ENCODE measurements at places on chromosomes 16 and 17.

DNA sequence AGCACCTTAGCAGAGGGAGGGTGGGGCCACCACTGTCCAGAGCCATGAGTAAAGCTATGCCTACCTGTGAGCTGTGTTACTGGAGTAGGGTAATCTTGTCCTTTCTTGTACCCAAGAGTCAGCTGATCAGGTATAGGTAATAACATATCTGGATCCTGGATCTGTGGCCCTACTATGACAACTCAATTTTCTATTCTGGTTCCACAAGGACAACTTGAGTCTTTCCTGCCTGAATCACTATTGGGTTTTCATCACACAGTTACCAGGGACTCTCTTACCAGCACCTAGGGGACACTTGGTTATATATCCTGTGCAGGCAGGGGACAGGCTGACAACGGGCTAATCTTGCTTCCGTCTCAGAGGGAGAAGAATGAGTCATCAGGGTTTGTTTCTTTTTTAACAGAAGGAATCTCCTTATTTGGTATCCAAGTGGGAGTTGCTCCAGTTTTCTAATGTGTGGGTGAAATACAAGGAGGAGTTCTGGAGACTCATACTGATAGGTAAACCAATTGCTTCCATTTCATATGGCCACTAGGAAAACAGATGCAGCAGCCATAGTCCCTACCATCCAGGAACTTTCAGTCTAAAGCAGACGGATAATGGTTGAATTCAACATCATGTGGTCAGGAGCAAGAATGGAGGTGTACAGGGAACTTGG, 6.8 kb downstream of the ZNF267 start:
- DNase-seq: no peak

DNA sequence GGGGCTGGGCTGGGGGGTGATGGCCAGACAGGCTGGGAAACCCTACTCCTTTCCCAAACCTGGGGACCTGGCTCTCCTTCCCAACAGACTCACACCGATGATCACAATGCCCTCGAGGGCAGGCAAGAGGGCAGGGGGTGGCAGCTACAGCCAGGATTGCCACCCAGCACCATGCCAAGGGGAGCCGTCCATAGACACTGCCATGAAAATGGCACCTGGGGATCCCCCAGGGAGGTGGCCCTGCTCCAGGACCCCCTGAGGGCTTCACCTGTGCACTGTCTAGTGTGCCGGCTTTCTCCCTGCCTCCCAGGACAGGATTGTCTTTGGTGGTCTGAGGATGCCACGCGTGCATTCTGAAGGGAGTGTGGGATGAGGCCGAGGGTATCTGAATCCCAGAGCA, 24.6 kb downstream of the RPH3AL start:
- no peak for DNase-seq

- DNase-seq: no peak
Observed at GRCh38 chr16:50528820-50529219, 19.4 kb upstream of the NKD1 start.

GRCh38 chr16:22763437-22764080, 50.4 kb upstream of the HS3ST2 start:
- DNase-seq: no peak
